Central memory CD4-positive, alpha-beta T cell (primary cell): ENCODE measurements at places on chromosomes 1 and 21.

GRCh38 chr1:110057963-110058518 lies 12.4 kb downstream of the ALX3 start:
- DNase-seq: no peak

GRCh38 chr1:99004254-99004860 lies 304 bp downstream of the PLPPR5 start:
- peak; percentile 8 for DNase-seq

- DNase-seq: no peak
These were observed 169.4 kb upstream of the BEND5 start for GRCh38 chr1:48946070-48946469.

- DNase-seq: no peak
These were observed 31.9 kb downstream of the TRIM33 start for GRCh38 chr1:114479134-114479533.

- no peak for DNase-seq
These were observed 2.7 kb upstream of the SDHB start for GRCh38 chr1:17056551-17056950.

DNA sequence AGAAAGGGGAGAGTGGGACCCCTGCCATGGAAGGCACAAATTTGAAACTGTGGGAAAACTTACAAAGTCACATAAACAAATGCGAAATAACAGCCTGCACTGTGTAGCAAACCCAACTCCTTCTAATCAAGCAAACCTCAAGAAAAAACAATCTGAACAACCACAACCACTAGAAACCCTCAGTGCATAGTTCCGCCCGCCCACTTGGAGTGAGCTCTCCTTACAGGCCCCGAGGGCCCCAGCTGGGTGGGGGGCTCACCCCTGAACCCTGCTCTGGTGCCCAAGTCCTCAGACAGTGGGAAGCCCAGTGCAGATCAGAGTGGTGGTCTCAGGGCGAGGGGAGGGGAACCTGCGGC lies 931 bp upstream of the MXRA8 start:
- no peak for DNase-seq

GRCh38 chr1:61076728-61077675 lies 5.4 kb upstream of the NFIA start:
- DNase-seq: peak; percentile 84

DNA sequence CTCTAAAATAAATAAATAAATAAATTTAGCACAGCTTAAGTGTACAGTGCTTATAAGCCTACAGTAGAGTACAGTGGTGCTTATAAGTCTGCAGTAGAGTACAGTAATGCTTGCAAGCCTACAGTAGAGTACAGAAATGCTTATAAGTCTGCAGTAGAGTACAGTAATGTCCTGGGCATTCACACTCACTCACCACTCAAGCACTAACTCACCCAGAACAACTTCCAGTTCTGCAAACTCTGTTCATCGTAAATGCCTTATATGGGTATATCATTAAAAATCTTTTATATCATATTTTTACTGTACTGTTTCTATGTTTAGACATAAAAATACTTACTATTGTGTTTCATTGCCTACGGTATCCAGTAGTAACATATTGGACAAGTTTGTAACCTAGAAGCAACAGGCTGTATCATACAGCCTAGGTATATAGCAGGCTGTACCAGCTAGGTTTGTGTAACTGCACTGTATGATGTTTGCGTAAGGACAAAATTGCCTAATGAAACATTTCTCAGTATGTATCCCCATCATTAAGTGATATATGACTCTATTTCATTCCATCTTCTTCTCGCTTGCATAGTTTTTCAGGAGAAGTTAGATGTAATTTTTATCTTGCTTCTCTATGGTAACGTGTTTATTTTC lies 14.0 kb upstream of the S100B start:
- DNase-seq: no peak

DNA sequence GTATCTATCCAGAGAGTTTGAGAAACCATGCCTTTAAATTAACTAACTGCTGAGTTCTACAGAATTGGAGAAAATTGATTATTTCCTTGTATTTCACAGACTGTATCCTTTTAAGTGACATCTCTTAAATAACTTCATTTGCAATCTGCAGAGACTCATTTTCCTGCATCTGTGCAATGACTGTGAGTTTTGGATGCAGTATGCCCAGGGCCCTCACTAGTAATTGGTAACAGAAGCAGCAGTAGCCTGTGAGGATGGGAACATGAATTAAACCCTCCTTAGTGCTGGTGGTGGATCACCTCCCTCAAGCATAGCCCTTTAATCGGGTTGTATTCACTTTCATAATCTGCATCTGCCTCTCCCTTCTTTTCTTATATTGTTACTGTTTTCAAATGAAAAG lies 21.7 kb upstream of the SH3D21 start:
- DNase-seq: no peak

DNA sequence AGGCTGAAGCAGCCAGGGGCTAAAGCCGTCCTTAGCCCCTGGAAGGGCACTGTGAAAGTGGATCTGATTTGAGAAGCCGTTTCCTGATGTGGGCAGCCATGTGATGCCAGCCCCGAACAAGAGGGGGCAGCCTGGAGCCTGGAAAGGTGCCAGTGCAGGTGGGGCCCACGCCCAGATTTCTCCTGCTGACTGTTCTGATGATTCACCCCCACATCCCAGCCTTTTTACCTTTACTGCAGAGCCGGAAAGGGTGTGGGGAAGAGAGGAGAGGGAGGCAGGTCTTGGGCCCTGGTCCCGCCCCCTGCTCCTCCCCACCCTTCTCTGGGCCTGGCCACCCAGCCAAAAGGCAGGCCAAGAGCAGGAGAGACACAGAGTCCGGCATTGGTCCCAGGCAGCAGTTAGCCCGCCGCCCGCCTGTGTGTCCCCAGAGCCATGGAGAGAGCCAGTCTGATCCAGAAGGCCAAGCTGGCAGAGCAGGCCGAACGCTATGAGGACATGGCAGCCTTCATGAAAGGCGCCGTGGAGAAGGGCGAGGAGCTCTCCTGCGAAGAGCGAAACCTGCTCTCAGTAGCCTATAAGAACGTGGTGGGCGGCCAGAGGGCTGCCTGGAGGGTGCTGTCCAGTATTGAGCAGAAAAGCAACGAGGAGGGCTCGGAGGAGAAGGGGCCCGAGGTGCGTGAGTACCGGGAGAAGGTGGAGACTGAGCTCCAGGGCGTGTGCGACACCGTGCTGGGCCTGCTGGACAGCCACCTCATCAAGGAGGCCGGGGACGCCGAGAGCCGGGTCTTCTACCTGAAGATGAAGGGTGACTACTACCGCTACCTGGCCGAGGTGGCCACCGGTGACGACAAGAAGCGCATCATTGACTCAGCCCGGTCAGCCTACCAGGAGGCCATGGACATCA lies at the start of gene SFN:
Gene SFN (plus strand): TSS at position 369 of the 904 bp plus-strand sequence. CDS start 64 bp downstream, at position 433.
- peak; percentile 45 for DNase-seq

- no peak for DNase-seq
These were observed 63.6 kb upstream of the VAMP3 start for GRCh38 chr1:7707527-7707926.

- DNase-seq: peak; percentile 51
These were observed 15.7 kb upstream of the RCAN1 start for GRCh38 chr21:34630536-34631143.

- DNase-seq: peak; percentile 28
These were observed 4.8 kb downstream of the TCHH start for GRCh38 chr1:152110365-152110859.

- no peak for DNase-seq
These were observed 77.2 kb downstream of the ADARB1 start for GRCh38 chr21:45151445-45152160.

DNA sequence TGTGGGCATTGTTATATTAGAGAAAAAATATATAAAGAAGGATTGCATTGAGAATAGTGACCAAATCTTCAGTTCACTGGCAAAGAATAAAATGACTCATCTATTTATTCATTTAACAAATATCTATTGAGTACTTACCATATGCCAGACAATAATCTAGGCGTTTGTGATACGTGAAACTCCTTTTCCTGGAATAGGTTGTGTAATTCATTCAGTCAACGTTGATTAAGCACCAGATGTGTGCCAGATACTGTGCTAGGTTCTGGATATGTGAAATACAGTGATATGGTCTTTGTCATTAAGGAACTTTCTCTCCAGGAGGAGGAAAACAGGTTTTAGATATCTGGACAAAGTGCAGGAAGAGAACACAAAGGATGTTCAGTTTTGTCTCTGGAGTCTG lies 344.5 kb downstream of the RWDD3 start:
- no peak for DNase-seq

GRCh38 chr21:31383770-31384169 lies 39.7 kb upstream of the TIAM1 start:
- DNase-seq: no peak

- no peak for DNase-seq
These were observed 542.0 kb downstream of the NUF2 start for GRCh38 chr1:163863731-163864130.

DNA sequence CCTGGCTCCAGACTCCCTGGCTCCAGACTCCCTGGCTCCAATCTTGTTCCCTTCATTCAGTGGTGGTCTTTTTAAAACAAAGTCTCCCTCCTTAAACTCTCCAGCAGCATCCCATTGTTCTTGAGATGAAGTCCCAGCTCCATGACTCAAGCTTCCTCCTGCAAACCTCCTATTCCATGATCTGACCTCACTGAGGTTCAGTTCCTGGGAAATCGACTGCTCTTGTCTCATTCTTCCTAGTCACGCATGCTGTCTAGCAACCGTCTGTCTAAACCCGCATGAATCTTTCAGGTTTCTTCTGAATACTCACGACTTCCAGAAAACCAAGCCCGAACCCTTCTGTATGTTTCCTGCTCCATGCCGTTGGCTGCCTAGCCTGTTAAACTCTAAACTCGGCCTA lies 91.9 kb downstream of the RAVER2 start:
- no peak for DNase-seq

DNA sequence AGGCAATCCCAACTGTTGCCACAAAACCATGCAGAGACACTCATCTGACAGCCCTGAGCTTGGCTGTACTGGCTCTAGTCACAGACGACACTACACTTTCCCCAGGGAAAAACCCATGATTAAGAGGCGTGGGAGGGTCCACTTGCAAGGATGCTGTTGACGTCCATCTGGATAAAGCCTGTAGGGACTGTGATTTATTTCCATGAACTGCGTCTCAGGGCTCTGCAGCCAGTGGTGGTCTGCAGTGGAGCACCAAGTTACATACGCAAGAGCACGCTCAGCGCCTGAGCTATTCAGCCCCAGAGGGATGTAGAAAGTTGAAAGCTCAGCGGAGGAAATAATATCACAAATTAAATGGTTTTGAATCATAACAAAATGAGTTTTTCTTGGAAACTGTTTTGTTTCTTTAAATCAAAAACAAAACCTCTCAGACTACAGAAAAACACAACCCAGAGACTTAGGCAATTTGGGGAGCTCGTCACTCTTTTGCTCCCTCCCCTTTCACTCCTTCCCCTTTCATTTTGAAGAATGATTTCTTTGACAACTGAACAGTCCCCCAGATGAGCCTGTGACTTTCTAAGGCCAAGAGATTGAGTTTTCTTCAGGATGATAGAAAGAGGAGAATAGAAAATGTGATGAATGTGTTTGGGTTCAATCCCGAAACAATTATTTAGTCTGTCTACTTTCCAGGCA lies 71.2 kb downstream of the NGF start:
- no peak for DNase-seq

- DNase-seq: no peak
These were observed 25.5 kb upstream of the IL10 start for GRCh38 chr1:206797534-206798383.

GRCh38 chr21:45640888-45641479 lies 2.5 kb upstream of the PCBP3 start:
- no peak for DNase-seq

GRCh38 chr21:24428591-24429199 lies 1178.6 kb downstream of the MRPL39 start:
- DNase-seq: no peak

DNA sequence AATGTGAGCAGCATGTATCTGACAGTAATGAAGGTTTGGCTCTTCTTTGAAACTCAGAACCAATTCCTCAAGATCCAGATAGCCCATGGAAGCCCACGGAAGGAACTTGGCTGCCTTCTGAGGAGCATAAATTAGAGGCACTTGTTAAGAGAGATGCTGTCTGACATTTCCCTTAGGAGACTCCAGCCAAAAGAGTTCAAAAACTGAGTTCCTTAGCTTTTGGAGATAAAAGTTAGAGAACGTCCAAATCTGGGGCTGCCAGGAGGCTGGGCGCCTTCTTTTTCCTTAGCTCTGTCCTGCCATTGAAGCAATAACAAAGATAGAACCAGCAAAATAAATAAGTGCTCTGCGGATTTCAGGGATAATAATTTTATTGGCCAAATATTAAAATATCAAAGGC lies 439.6 kb upstream of the USP24 start:
- DNase-seq: no peak

DNA sequence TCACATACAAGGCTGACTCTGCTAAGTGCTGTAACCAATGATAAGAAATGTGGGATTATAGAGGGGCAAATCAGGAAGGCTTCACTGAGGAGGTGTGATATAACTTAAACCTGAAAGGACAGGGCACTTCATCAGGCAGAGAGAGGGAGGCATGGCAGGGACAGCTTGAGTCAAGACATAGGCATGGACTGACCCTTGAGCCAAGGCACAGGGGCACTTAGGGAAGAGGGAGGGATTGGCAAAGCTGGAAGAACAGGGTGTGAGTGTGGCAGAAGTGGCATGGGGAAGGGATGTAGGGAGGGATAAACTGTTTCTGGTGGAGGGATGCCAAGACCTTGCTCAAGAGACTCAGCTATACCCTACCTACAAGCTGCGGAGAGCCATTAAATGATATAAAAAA lies 81.3 kb downstream of the PLXNA2 start:
- DNase-seq: no peak

GRCh38 chr1:200323856-200324400 lies 85.9 kb downstream of the ZNF281 start:
- no peak for DNase-seq

- DNase-seq: no peak
These were observed 1.2 kb upstream of the CRCT1 start for GRCh38 chr1:152513081-152513480.

- no peak for DNase-seq
These were observed 105.9 kb upstream of the EDEM3 start for GRCh38 chr1:184860535-184860934.

GRCh38 chr1:18723206-18723605 lies 92.6 kb downstream of the PAX7 start:
- no peak for DNase-seq

GRCh38 chr1:246064891-246065290 lies 442.2 kb downstream of the SMYD3 start:
- DNase-seq: no peak

GRCh38 chr1:54118704-54119103 lies 34.1 kb downstream of the CDCP2 start:
- no peak for DNase-seq

GRCh38 chr1:200437556-200438203 lies 27.8 kb upstream of the ZNF281 start:
- DNase-seq: no peak

- DNase-seq: no peak
These were observed 965.8 kb downstream of the PLA2G4A start for GRCh38 chr1:187794561-187794960.

- DNase-seq: no peak
These were observed 29.3 kb upstream of the ERO1B start for GRCh38 chr1:236311040-236311439.

DNA sequence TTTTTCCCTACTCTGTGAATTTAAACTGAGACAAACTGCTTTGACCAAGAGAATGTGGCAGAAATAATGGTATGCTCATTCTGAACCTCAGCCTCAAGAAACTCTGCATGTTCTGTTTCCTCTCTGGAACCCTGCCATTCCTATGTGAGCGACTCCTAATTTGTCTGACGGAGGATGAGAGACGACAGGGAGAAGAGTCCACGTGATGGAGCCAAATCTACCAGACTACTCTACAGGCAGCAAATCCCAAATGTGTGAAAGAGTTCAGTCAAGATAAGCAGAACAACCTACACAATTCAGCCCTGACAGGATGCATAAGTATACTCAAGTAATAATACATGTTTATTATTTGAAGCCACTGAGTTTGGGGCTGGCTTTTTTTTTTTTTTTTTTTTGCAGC lies 153.5 kb downstream of the DPYD start:
- DNase-seq: no peak
